ENCODE measurements at places on chromosomes 4 and X. TPM values are rescaled to one million over a fixed set of nuclear protein-coding genes. Genes with fewer than 3 reads are reported as not detected.

DNA sequence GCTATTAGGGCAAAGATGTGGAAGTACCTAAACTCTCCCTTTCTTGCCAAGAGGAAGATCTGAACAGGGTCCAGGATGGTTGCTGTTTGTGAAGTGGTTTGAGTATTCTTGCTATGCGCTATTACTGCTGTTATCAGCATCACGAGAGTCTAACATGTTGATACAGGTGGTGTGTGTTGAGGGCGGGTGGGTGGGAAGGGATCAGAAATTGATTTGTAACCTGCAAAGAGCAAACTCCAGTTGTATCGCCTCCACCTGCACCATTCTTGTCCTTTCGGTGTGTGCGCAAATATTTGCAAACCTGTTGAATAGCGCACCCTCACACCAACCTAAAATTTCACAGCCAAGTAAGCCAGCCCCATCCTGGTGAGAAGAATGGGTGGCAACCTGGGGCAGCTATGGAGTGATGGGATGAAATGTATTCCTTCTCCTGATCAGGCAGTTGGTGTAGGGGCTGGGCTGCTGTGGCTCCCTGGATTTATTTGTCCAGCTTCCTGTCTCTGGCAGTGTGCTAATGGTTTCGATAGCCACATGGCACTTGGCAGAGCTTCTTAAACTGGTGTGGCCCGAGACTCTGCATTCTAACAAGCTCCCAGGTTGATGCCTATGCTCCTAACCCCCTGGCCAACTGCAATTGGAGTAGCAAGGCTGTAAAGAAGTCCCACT is 102.6 kb upstream of the SCML1 start:
- DNase-seq, result no peak
- no peaks in the 10 kb centered on the region for H3K27me3 ChIP-seq
- H3K27ac ChIP-seq, result no peak overlapping the region
- peaks cover 6% of the 10 kb centered on the region for H3K4me1 ChIP-seq
- no peaks in the 10 kb centered on the region for H3K36me3 ChIP-seq

GRCh38 chr4:176788248-176788647 is 4.5 kb downstream of the VEGFC start:
- no peak overlapping the region for H3K4me3 ChIP-seq
- peaks cover 27% of the 10 kb centered on the region for H3K27me3 ChIP-seq
- H3K4me1 ChIP-seq, result peaks cover 3% of the 10 kb centered on the region

GRCh38 chr4:152572417-152573086 is 36.7 kb upstream of the FBXW7 start:
- H3K36me3 ChIP-seq, result no peaks in the 10 kb centered on the region
- no peak overlapping the region for H3K27ac ChIP-seq
- H3K4me3 ChIP-seq, result no peak overlapping the region

GRCh38 chr4:84916227-84916626 is 50.3 kb downstream of the WDFY3 start:
- no peaks in the 10 kb centered on the region for H3K36me3 ChIP-seq
- H3K4me1 ChIP-seq, result no peaks in the 10 kb centered on the region

- no peak for DNase-seq
- no peaks in the 10 kb centered on the region for H3K36me3 ChIP-seq
- peaks cover 2% of the 10 kb centered on the region for H3K4me1 ChIP-seq
- no peak overlapping the region for H3K27ac ChIP-seq
- H3K4me3 ChIP-seq, result no peak overlapping the region
Observed at GRCh38 chrX:148372925-148373324, 127.5 kb upstream of the AFF2 start.

- peaks cover 43% of the 10 kb centered on the region for H3K4me1 ChIP-seq
- no peaks in the 10 kb centered on the region for H3K27me3 ChIP-seq
Observed at GRCh38 chr4:105145903-105146275, 787 bp upstream of the TET2 start.

EXOC1L gene
- not detected for total RNA-seq

SSX3 gene
- total RNA-seq, result not detected

PTPN13 gene
- total RNA-seq, result 1.4 TPM

OCRL gene
- total RNA-seq, result 3.8 TPM

PABPC5 gene
- total RNA-seq, result not detected

LEF1 gene
- 175 TPM for total RNA-seq

Data from activated CD4-positive, alpha-beta T cell treated with anti-CD3 and anti-CD28 coated beads for 36 hours (primary cell).